Kidney epithelial cell (primary cell): ENCODE measurements at places on chromosomes 6 and 20.

DNA sequence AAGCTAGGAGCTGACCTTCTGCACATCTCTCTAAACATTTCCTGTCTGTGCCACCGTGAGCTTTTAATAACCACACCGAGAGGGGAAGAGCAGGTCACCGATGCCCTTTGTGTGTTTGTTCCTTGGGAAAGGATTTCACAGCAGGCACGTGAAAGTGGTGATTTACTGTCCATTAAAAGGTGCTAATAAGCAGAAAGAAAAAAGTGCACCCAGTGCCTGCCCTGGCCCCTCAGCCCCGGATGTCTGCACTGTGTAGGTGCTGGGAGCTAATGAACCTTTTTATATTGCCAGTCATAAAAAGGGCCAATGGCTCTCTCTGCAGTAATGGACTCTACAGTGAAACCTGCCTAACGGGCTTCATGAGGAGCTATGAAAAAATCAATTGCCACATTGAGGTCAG is 312.6 kb downstream of the C6orf118 start:
- no peak for DNase-seq

DNA sequence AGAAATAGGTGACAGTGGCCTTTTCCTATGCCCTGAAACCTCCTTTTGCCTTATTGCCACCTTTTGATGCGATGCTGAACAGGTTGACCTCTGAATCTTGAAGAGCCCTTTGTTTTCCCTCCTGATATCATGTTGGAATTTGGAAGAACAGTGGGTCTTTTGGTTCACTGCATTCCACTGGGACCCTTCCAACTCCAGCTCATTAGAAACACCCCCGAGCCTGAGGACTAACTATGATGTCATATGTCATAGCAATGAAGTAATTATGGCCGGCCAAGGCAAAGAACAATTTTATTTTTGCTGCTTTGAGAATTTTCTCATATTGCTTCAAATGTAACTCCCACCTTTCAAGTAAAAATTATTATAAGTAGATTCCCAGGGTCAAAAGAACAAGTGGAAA is 353.4 kb upstream of the JAG1 start:
- no peak for DNase-seq

DNA sequence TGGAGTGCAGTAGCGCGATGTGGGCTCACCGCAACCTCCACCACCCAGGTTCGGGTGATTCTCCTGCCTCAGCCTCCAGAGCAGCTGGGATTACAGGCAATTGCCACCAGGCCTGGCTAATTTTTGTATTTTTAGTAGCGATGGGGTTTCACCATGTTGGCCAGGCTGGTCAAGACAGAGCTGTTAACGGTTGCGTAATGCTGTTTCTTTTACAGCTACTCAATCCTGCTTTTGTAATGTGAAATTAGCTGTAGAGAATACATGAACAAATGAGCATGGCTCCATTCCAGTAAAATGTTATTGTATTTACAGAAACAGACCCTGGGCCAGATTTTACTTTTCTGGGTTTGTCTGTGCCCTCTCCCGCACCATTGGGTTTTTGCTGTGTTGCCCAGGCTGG is 1.9 kb downstream of the PNLDC1 start:
- DNase-seq, result no peak

- no peak for DNase-seq
Observed at GRCh38 chr20:50580016-50580747, 70.0 kb downstream of the PTPN1 start.

- no peak for DNase-seq
Observed at GRCh38 chr6:43758617-43759050, 11.4 kb upstream of the VEGFA start.
